ENCODE measurements at places on chromosomes 5 and 9.

GRCh38 chr9:129876815-129877214, 41.6 kb downstream of the USP20 start:
- DNase-seq: no peak

DNA sequence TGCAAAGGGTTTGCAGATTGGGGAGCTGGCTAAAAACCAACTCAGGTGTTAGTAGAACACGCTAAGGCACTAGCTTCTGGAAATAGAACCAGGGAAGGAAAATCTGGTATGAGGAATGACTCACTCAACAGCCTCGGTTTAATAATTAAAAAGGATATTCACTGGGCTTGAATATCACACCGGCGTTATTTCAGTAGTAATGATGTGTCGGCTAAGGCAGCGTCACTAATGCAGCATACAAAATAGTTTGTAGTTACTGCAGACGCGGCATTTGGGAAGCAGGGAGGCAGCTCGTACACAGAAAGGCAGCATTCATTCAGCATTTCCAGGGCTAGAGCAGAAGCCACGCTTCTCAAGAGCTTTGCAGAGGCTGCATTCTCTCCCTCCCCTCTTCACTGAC, 1.7 kb downstream of the ADRA1B start:
- no peak for DNase-seq

DNA sequence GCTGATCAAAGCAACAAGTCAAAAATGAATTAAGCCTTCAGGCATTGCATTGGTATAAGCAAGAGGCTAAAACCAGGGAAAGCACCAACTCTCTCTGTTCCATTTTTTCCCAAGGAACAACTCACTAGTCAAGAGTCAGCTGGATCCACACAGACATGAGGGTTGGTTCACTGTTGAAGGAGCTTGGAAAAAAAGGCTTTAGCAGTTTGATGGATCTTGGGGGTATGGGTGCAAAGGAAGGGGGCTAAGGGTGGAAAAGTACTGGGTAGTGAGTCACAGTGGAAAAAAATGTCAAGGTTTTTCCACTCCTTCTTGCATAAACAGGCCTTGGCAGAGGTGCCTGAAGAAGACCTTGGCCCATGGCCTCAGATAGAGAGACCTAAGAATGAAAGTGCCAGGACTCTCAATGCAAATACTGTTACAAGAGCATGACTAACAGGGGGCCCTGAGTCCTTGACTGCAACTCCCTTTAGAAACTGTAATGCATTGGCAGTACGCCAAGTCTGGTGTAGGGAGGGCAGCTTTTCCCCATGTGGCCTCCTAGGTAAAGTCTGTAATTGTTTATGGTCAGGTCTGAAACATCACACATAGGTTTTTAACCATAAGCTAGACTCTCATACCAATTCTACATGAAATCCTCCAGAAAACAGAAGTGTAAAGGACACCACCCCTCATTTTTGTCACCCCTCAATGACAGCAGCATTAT, 23.7 kb downstream of the ACTL7A start:
- peak; percentile 10 for DNase-seq

DNA sequence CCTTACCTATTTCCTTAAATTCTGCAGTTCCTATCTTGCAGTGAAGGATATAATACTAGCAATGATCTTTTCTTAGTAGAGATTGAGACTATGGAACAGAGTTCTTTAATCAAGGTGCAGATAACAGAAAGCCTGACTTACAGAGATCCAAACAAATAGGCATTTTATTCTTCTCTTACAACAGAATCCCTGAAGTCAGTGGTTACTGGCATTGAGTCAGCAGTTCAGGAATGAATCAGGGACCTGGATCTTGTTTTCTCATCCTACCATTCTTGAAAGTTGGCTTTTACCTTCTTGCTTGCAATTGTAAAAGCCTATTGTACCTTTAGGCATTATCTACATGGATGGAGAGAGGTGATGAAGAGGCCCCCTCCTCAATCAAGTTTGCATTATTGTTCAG, 47.5 kb upstream of the TLE4 start:
- no peak for DNase-seq

DNA sequence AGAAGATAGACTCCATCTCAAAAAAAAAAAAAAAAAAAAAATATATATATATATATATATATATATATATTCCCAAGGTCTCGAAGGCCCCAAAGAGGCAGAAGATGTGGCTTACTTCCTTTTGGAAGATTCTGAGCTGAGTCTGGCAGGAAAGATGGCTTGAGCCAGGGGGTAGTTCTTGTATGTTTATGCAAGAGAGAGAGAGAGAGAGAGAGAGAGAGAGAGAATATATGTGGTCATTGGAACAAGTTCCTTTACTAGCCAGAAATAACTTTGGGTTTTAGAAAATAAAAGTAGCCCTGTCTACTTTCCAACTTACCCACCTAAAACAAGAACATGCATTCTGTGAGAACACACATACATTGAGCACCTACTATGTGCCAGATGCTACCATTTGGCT, 17.6 kb downstream of the NCS1 start:
- DNase-seq: no peak
